ENCODE measurements at places on chromosomes 16 and 17.

DNA sequence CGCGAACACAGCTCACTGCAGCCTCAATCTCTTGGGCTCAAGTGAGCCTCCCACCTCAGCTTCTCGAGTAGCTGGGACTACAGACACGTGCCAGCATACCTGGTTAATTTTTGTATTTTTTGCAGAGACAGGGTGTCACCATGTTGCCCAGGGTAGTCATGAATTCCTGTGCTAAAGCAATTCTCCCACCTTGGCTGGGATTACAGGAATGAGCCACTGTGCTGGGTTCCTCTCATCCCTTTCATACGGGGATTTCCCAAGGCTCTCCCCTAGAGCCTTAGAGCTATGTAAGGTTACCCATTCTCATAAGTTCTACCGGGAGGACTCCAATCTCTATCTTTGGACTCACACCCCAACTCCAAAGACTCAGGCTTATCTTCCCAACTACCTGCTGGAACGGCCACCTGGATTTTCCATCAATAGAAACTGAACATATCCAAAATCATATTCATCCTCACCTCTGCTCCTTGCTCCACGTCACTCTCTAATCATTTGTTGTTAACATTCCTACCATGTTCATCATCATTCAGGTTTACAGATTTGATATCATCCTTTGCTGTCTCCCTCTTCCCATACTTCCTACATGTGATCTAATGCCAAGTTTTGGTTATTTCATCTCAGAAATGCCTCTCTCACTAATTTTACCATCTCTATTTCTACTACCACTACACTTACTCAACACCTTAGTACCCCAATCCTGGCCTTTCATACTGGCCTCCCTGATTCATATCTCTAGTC is 92.5 kb downstream of the NCOR1 start:
- DNase-seq, result no peak

GRCh38 chr17:61238455-61238933 is 161.1 kb upstream of the TBX2 start:
- no peak for DNase-seq

- peak; percentile 45 for DNase-seq
These were observed 7.1 kb upstream of the ORAI3 start for GRCh38 chr16:30941600-30942425.

DNA sequence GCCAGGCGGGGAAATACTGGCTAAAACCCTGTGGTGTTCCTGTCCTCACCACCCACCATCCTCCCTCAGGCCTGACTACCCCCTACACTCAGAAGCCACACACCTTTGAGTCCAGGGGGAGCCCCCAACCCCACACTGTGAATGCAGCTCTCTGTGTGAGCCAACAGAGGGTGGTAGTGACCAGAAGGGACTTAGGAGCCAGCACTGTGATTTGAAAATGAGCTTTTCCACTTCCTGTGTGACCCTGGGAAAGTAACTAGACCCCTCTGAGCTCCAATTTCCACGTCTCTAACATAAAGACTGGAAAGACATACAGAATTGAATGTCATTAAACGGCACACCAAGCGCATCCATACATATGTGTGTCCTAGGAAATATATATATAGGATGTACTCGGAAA is 58.7 kb downstream of the SDK2 start:
- DNase-seq, result no peak

GRCh38 chr17:62093188-62094155 is 28.4 kb upstream of the MED13 start:
- no peak for DNase-seq

GRCh38 chr17:80683625-80684104 is 139.0 kb downstream of the RPTOR start:
- no peak for DNase-seq

GRCh38 chr16:89410322-89410721 is 80.0 kb downstream of the ANKRD11 start:
- DNase-seq, result no peak

DNA sequence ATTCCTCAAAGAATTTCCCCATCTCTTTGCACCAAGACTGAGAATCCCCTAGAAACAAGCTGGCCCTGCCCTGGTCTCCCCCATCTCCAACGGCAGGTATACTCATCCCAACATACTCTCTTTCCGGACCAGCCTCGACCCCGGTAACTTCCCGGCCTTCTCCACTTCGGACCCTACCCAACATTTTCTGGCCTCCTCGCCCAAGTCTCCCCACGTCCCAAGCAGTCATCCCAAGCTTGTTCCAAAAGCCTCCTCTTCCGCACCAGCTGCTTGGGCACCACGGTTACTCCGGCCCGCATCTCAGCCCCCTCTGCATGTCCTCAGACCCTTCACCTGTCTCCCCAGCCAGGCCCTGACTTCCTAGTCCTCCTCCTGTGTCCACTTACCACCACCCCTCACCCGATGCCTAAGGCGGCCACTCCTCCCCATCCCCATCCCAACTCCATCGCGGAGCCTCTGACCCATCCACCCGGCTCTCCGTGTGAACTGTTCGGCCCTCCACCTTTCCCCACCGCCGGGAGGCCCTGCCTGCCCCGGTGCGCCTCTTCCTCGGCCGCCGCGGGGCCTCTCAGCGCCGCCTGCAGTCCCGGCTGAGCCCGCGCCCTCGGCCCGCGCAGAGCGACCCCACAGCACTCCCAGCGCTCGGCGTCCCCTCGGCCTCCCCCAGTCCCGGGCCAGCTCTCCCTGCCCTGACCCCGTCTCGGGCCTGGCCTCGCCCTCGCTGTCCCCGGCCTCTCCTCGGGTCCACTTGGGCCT is 994 bp downstream of the PITPNA start:
- peak; percentile 24 for DNase-seq

DNA sequence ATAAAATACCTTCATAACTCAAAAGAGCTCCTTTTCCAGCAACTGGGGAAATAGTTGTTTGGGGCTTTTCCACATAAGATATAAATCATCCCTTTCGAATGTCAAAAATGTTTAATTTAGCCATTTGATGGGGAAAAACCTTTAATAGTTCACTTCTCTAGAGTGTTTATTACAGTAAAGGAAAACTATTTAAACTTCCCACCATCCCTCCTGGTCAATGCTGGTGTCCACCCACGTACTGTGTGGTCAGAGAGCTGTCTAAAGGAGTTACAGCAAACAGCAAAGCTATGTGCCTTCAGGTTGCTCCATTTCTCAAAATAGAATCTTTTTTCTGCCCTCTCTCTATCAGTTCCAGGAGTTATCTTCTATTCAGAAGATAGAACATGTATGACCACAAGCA is 33.5 kb downstream of the KANSL1 start:
- no peak for DNase-seq

GRCh38 chr16:19657831-19658230 is 60.2 kb downstream of the KNOP1 start:
- no peak for DNase-seq

GRCh38 chr17:36705283-36705795 is 104.0 kb downstream of the MRM1 start:
- DNase-seq, result no peak

DNA sequence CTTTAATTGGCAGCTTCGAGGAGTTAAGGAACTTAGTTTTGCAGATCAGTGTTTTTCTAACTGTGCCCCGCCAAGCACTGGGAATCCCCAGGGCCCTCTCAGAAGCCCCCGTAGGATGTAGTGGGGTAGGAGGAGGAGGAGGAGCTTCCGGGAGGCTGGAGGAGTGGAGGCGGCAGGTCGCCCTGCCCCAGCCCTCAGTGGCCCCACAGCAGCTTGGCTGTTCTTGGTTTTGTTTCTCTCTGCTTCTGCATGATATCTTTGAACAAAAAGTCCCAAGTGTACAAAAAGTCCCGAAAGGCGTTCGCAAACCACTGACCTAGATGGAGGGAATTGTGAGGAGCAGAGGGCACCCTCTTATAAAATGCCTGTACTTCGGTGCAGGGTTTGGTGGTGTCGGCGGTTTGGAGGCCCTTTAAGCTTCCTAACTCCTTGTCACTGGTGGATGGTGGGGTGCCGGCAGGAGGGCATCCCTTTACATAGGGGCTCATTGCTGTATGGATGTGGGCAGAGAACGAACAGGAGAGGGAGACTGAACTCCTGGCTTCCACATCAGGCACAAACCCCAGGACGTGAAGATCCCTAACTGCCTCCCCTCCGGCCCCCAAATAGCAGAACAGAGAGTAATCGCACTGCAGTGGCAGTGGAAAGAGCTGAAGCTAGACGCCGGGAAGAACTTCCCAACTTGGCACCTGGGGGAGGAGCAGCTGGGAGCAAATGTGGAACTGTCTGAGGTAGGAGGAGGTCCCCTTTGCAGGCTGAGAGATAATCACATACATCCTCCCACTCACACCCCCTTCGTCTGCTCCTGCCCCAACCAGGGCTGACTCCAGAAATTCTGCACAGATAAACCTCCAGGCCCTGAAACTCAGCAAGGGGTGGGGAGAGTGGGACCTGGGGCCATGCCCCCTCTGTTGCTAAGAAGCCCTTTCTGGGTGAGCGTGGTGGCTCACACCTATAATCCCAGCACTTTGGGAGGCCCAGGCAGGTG is 20.1 kb downstream of the EPOP start:
- DNase-seq, result no peak

GRCh38 chr16:65863236-65863635 is 503.3 kb upstream of the CDH5 start:
- DNase-seq, result no peak

DNA sequence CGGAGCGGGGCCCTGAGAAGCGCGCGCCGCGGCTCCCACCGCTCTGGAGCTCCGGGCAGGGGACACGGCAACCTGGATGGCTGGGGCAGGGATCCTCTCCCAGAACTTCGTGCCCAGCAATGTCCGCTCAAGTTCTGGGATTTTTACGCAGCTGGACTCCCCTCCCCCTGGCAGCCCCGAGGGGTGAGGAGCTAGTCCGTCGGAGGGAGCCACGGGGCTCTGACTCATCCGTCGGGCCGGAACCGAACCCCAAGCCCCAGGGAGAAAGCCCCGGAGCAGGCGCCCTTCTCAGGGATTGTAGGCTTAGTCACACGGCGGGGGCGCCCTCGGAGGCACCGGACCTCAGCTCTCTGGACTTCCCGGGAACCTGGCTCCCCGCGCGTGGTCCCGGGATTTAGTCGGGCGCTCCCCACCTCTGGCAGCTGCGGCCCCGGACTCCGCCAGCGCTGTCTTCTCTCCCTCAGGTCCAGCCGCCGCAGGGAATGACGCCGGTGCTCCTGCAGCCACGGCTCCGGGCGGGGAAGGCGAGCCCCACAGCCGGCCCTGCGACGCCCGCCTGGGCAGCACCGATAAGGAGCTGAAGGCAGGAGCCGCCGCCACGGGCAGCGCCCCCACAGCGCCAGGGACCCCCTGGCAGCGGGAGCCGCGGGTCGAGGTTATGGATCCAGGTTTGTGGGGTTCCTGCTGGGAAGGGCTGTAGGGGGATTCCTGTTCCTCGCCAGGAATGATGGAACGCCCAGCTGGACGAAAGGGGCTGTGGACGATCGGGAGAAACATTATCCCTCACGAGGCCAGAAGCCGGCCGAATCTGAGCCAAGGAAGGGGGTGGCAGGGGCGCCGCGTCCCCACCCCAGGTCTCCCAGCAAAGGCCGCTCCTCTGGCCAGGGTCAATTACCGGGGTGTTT is 830 bp downstream of the SPHK1 start:
- DNase-seq, result no peak

DNA sequence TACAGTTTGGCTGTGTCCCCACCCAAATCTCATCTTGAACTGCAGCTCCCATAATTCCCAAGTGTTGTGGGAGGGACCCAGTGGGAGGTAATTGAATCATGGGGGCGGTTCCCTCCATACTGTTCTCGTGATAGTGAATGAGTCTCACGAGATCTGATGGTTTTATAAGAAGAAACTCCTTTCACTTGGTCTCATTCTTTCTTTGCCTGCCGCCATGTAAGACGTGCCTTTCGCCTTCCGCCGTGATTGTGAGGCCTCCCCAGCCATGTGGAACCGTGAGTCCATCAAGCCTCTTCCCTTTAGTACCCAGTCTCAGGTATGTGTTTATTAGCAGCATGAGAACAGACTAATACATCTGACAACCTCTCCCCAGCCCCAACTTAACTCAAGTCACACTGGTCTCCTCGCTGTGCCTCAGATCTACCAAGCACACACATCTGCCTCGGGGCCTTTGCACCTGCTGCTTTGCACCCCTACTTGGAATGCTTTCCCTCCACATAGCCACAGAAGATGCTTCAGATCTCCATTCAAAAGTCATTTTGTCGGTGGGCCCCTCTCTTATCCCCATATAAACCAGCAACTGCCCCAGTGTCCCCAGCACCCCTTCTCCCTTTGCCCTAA is 74.4 kb downstream of the RPH3AL start:
- no peak for DNase-seq

GRCh38 chr16:79162977-79163376 is 437.6 kb downstream of the MAF start:
- no peak for DNase-seq

DNA sequence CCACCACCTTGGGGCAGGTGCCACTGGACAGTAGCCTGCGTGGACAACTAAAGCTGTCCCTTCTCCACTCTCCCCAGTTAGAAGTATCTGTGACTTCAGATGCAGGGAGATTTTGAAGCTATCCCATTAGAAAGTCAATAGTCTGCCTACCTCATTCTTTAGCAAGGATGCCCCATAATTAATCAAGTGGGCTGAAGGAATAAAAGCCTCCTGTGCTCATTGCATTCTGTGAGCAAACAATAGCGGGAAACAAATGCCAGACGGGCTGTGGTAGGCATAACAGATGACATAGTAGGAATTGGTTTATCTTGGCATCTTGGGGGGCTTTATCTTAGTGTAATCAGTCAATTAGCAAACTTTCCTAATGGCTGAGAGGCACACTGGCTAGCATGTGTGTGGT is 96.7 kb upstream of the HSBP1 start:
- DNase-seq, result no peak

DNA sequence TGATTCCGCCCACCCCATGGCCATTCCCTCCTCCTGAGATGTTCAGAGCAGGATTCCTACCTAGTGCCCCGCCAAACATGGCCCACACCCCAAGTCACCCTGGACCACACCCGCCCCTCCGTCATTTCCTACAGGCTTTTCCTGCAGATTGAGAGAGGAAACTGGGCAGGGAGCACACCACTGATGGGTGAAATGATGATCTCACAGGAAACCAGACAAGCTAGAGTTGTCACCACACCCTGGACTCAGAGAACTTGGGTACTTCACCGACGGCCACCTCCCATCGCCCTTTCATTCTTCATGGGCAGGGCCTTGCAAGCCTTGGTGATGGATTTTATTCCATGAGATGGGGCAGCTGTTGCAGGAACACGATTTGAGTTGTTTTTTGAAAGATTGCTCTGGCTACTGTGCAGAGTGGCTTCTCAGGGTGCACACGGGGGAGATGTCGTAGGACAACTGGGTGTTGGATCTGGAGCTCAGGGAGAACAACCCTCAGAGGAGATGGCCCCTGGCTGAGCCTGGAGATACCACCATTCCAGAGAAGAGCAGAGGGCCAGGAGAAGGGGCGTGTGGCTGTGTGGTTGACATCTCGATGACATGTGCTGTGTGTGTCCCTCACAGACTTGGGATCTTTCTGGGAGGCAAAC is 7.4 kb upstream of the B9D1 start:
- no peak for DNase-seq

- no peak for DNase-seq
These were observed 659.2 kb upstream of the SOX9 start for GRCh38 chr17:71461498-71462169.
